ENCODE measurements at places on chromosomes 4 and X.

DNA sequence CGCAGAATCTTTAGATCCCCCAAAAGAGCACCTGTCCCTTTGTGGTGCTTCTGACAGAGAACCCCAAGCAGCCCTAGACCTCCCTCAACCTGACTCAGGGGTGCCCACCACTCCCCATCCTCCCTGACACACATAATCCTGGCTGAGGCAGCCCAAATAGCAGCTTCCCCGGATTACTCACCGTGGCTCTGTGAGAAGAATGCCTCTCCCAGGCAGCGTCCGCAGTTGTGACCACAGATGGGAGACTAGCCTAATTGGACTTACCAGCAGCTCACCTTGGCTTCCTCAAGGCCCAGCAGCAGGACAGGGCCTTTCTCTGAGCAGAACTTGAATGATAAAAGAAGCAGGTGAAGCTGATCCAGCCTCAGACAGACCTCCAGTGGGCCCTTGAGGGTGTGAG lies 10.3 kb upstream of the ODAPH start:
- DNase-seq = no peak

- no peak for DNase-seq
Observed at GRCh38 chr4:153773236-153773690, 13.4 kb upstream of the RNF175 start.

DNA sequence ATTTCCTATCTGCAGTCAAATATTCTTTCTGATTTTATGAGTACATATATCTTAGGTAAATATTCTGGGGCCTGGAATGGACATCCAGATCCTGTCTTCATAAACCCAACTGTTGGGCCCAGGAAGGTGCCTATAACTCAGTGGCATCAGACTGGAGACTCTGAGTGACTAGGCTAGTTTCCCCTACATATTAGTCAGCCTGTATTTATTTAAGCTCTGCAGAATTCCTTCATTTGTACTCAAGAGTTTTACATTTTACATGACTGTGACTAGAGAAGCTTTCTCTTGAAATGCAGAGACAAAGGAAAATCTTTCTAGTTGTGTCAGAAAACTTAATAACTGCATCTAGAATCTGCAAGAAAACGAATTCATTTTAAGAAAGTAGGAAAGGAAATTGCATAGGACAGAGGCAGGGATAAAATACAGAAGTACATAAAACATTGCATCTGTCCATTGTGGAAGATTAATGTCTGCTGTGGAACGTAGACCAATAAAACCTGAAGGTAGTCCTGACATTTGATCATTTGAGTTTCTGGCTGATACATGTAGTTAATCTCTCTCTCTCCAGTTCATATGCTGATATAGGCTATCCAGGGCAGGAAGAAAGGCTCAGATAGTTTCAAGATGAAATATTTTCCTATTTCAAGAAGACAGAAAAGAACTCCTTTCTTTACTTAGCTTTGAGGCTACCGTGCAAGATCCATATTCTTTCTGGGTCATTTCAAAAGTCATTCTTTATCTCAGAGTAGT lies 78.2 kb downstream of the OPHN1 start:
- DNase-seq = no peak

- no peak for DNase-seq
Observed at GRCh38 chr4:7867701-7868435, 71.8 kb downstream of the AFAP1 start.
